ENCODE measurements at places on chromosomes 3 and 15. TPM values are rescaled to one million over a fixed set of nuclear protein-coding genes. Genes with fewer than 3 reads are reported as not detected.

The TM4SF18 gene
- total RNA-seq = 258 TPM

The ZKSCAN7 gene
- total RNA-seq = 0.87 TPM

The MST1R gene
- 0.52 TPM for total RNA-seq

The RTP1 gene
- total RNA-seq = not detected

The HTR3E gene
- not detected for total RNA-seq

The CHST2 gene
- 2.3 TPM for total RNA-seq

The THBS1 gene
- 6,983 TPM for total RNA-seq

The BNC1 gene
- 2.8 TPM for total RNA-seq

The PLIN1 gene
- total RNA-seq = not detected

The PCLAF gene
- 28.6 TPM for total RNA-seq

The RBM6 gene
- total RNA-seq = 34.6 TPM

The GOLGA8G gene
- total RNA-seq = not detected

The KIF15 gene
- total RNA-seq = 2.2 TPM

The COLQ gene
- 0.43 TPM for total RNA-seq

The SNRPA1 gene
- total RNA-seq = 13.5 TPM

The AMOTL2 gene
- total RNA-seq = 58.7 TPM

The KLHL40 gene
- total RNA-seq = not detected

The LRRIQ4 gene
- not detected for total RNA-seq

The CCR1 gene
- not detected for total RNA-seq

The GABRR3 gene
- not detected for total RNA-seq

The TAGLN3 gene
- total RNA-seq = not detected

The FNDC3B gene
- 79.0 TPM for total RNA-seq

The LOXL1 gene
- total RNA-seq = 0.98 TPM

The ZPLD1 gene
- total RNA-seq = not detected

The SCG5 gene
- total RNA-seq = 0.60 TPM

The SIDT1 gene
- total RNA-seq = 0.09 TPM

The STAC gene
- total RNA-seq = 0.52 TPM

The NDN gene
- total RNA-seq = 48.8 TPM

The SLC24A5 gene
- total RNA-seq = not detected

The PP2D1 gene
- not detected for total RNA-seq

The ST3GAL6 gene
- total RNA-seq = 44.3 TPM

The HRG gene
- total RNA-seq = not detected

The OR5K2 gene
- total RNA-seq = not detected

The LRRN1 gene
- not detected for total RNA-seq

The CKMT1B gene
- total RNA-seq = not detected

The DPPA2 gene
- total RNA-seq = not detected

The ATP13A4 gene
- total RNA-seq = 0.09 TPM

The SEMA5B gene
- 0.11 TPM for total RNA-seq

The BCL6 gene
- 1.3 TPM for total RNA-seq

The CLK3 gene
- 45.5 TPM for total RNA-seq

The SLTM gene
- 71.0 TPM for total RNA-seq
